A673 (cell line): ENCODE measurements at places on chromosomes 5 and 9. TPM values are rescaled to one million over a fixed set of nuclear protein-coding genes. Genes with fewer than 3 reads are reported as not detected.
A peak's percentile ranks its signal among the peaks of the same experiment; 100 is the strongest.

- H3K36me3 ChIP-seq: no peaks in the 10 kb centered on the region
- H3K27ac ChIP-seq: no peak overlapping the region
- no peak overlapping the region for H3K4me3 ChIP-seq
These were observed 324.1 kb downstream of the FAM170A start for GRCh38 chr5:119953474-119953873.

- no peaks in the 10 kb centered on the region for H3K4me1 ChIP-seq
- H3K36me3 ChIP-seq: peaks cover 34% of the 10 kb centered on the region
- no peaks in the 10 kb centered on the region for H3K27me3 ChIP-seq
These were observed 29.9 kb downstream of the SPACA9 start for GRCh38 chr9:132908635-132909034.

- DNase-seq: no peak
- no peak overlapping the region for H3K27ac ChIP-seq
- no peaks in the 10 kb centered on the region for H3K27me3 ChIP-seq
- no peak overlapping the region for H3K4me3 ChIP-seq
- H3K4me1 ChIP-seq: no peaks in the 10 kb centered on the region
- no peaks in the 10 kb centered on the region for H3K36me3 ChIP-seq
These were observed 78.1 kb upstream of the CDK20 start for GRCh38 chr9:88052321-88052965.

DNA sequence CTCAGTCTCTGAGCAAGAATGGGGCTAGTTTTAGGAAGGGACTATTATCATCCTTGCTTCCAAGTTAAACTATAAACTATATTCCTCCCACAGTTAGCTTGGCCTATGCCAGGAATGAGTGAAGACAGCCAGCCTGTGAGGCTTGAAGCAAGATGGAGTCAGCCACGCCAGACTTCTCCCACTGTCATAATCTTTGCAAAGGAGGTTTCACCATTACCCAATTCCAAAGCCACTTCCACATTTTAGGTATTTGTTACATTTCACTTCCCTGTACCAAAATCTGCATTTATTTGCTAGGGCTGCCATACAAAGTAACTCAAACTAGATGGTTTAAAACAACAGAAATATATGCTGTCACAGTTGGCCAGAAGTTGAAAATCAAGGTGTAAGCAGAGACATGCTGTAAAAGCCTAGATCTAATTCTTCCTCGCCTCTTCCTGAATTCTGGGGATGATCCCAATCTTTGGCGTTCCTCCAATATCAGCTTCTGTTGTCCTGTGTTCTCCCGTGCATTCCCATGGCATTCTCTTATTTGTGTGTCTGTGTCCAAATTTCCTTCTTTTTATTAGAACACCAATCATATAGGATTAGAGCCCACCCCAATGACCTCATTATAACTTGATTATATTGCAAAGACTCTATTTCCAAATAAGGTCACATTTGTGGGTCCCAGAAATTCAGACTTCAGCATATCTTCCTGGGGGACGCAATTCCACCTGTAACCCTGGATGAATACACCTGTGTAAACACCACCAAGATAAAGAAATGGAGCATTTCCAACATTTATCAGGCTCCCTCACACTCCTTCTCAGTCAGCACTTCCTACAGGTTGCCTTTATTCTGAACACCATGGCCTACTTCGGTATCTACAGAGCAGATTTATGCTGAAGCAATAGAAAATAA, 126.8 kb downstream of the GCNT1 start:
- DNase-seq: no peak
- H3K36me3 ChIP-seq: no peaks in the 10 kb centered on the region
- no peak overlapping the region for H3K4me3 ChIP-seq
- peaks cover 6% of the 10 kb centered on the region for H3K27me3 ChIP-seq

DNA sequence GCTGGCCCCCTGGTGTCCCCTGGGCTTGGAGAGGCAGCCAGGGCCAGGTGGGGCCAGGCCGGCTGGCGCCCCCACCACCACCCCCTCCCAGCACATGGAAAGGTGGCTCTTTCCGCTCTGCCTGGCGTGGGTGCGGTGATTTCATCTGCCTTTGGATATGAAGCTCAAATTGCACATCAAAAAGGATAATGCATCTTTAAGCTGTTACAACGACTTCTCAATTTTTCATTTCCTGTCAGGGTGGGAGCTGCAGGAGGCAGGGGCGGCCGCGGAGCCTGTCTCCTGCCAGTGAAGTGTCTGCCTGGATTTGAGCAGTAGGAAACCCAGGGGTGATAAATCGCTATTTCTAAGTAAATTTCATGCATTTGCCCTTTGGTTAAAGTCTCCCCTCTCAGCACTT, 169.2 kb upstream of the MVB12B start:
- H3K27me3 ChIP-seq: peaks cover 43% of the 10 kb centered on the region
- no peaks in the 10 kb centered on the region for H3K36me3 ChIP-seq
- H3K4me3 ChIP-seq: no peak overlapping the region
- H3K27ac ChIP-seq: no peak overlapping the region
- peak; percentile 80 for DNase-seq

GRCh38 chr9:137305060-137305797, 3.2 kb upstream of the NRARP start:
- no peaks in the 10 kb centered on the region for H3K27me3 ChIP-seq
- no peak for DNase-seq
- peak overlapping the region; percentile 53 for H3K27ac ChIP-seq
- no peaks in the 10 kb centered on the region for H3K36me3 ChIP-seq
- peaks cover 44% of the 10 kb centered on the region for H3K4me1 ChIP-seq
- H3K4me3 ChIP-seq: no peak overlapping the region

DNA sequence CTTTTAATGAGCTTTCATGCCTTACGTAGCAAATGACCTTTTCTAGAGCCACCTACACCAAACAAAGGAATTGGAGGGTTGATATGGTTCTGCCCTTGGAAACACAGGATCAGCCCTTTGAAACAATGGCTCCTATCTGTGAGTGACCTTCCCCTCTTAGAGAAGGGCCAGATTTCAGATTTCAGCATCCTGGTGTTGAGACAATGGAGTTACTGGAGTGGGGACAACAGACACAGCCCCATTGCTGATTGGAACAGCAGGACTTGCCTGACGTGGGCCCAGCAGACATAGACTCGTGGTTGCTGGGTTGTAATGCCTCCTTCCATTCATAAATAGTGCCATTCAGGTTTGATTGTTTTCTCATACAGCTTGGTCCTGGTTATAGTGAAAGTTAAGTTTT, 96.0 kb downstream of the GALNT10 start:
- no peak overlapping the region for H3K4me3 ChIP-seq
- no peak overlapping the region for H3K27ac ChIP-seq
- no peaks in the 10 kb centered on the region for H3K4me1 ChIP-seq
- no peaks in the 10 kb centered on the region for H3K36me3 ChIP-seq
- no peaks in the 10 kb centered on the region for H3K27me3 ChIP-seq
- no peak for DNase-seq

DNA sequence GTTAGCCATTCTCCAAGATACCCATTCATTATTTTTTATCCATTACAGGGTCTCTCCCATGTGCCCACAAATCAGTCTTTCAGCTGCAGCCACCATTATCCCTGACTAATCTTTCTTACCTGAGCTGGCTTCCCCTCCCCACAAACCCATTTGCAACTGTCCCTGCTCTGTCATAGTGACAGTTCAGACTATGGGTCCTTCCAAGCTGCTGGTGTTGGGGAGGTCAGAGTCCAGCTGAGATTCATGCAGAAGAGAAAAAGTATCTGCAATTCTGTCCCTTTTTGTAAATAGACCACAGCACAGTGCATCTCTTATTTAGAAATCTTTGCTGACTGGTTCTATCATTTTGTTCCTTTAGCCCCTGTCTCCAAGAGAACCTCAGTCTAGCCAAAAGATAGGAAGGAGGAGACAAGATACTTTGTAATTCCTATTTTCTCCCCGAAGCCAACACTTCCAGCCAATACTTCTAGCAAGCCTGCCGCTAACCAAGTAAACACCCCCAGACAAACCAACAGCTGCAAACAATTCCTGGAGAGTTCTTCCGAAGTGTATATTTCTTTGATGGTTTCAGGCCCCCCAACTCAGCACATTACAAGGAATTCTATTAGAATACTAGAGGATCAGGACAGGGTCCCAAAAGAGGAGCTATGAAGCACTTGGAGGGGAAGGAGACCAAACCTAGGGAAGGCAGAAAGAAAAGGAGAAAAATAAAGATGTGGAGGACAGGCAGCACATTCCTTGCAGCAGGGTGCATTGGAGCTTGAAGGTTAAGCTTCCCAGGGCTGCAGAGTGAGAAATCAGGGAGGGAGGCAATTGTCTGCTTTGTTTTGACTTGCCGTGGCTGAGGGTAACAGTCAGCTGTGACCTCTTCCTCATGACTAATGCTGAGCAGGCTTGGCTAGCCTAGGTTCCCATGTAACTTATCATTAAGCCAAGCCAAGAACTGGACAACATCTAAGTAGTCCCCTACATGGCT, 148.5 kb downstream of the SGCD start:
- H3K27me3 ChIP-seq: no peaks in the 10 kb centered on the region
- no peaks in the 10 kb centered on the region for H3K36me3 ChIP-seq
- H3K4me1 ChIP-seq: no peaks in the 10 kb centered on the region

GRCh38 chr5:2196989-2197619, 314.4 kb upstream of the IRX4 start:
- DNase-seq: no peak
- no peaks in the 10 kb centered on the region for H3K27me3 ChIP-seq
- no peaks in the 10 kb centered on the region for H3K4me1 ChIP-seq
- no peak overlapping the region for H3K4me3 ChIP-seq

GRCh38 chr9:83656032-83656680, 33.2 kb downstream of the IDNK start:
- no peak overlapping the region for H3K27ac ChIP-seq
- no peak overlapping the region for H3K4me3 ChIP-seq
- H3K36me3 ChIP-seq: peaks cover 66% of the 10 kb centered on the region
- no peaks in the 10 kb centered on the region for H3K27me3 ChIP-seq

DNA sequence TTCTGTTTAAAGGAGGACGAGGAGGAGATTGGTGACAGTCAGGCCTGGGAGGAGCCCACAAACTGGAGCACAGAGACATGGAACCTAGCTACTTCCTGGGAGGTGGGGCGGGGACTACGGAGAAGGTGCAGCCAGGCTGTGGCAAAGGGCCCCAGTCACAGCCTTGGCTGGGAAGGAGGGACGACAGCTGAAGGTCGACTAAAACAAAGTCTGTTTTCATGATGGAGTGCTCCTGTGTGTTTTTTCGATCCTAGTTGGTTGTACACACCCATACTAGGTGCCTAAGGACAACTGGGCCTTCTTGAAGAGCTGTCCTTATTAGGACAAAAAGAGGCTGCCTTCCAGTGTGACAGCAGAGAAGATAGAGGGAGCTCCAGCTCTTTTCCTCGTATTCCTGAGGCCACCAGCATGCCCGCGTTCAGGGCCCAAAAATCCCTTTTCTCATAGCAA, 2.9 kb downstream of the CCDC107 start:
- no peaks in the 10 kb centered on the region for H3K27me3 ChIP-seq
- H3K27ac ChIP-seq: peak overlapping the region; percentile 25
- H3K4me3 ChIP-seq: no peak overlapping the region
- peaks cover 21% of the 10 kb centered on the region for H3K4me1 ChIP-seq
- DNase-seq: peak; percentile 55
- H3K36me3 ChIP-seq: peaks cover 32% of the 10 kb centered on the region

GRCh38 chr9:107869111-107869510, 379.5 kb upstream of the KLF4 start:
- H3K27ac ChIP-seq: no peak overlapping the region
- no peaks in the 10 kb centered on the region for H3K36me3 ChIP-seq
- H3K4me1 ChIP-seq: no peaks in the 10 kb centered on the region
- H3K27me3 ChIP-seq: no peaks in the 10 kb centered on the region
- H3K4me3 ChIP-seq: no peak overlapping the region
- DNase-seq: no peak

GRCh38 chr9:86660146-86660943, 287.0 kb downstream of the GAS1 start:
- no peak overlapping the region for H3K4me3 ChIP-seq
- no peaks in the 10 kb centered on the region for H3K27me3 ChIP-seq
- no peak for DNase-seq
- H3K4me1 ChIP-seq: no peaks in the 10 kb centered on the region
- H3K36me3 ChIP-seq: no peaks in the 10 kb centered on the region
- H3K27ac ChIP-seq: no peak overlapping the region

- H3K4me1 ChIP-seq: no peaks in the 10 kb centered on the region
- no peaks in the 10 kb centered on the region for H3K27me3 ChIP-seq
- no peaks in the 10 kb centered on the region for H3K36me3 ChIP-seq
- DNase-seq: no peak
- no peak overlapping the region for H3K27ac ChIP-seq
- no peak overlapping the region for H3K4me3 ChIP-seq
These were observed 367.5 kb upstream of the PTGER4 start for GRCh38 chr5:40312205-40312604.

GRCh38 chr5:14339468-14339867, 196.3 kb downstream of the TRIO start:
- no peak overlapping the region for H3K4me3 ChIP-seq
- H3K4me1 ChIP-seq: no peaks in the 10 kb centered on the region
- peaks cover 13% of the 10 kb centered on the region for H3K36me3 ChIP-seq
- H3K27ac ChIP-seq: no peak overlapping the region
- no peaks in the 10 kb centered on the region for H3K27me3 ChIP-seq

GRCh38 chr5:14600846-14601245, 19.3 kb downstream of the OTULINL start:
- H3K4me1 ChIP-seq: no peaks in the 10 kb centered on the region
- DNase-seq: no peak
- no peaks in the 10 kb centered on the region for H3K36me3 ChIP-seq

GRCh38 chr5:140342287-140342686, 4.1 kb downstream of the HBEGF start:
- no peaks in the 10 kb centered on the region for H3K27me3 ChIP-seq
- no peak overlapping the region for H3K4me3 ChIP-seq
- H3K27ac ChIP-seq: peak overlapping the region; percentile 80

- H3K4me1 ChIP-seq: no peaks in the 10 kb centered on the region
- no peak overlapping the region for H3K27ac ChIP-seq
- H3K4me3 ChIP-seq: no peak overlapping the region
- no peaks in the 10 kb centered on the region for H3K36me3 ChIP-seq
These were observed 29.5 kb downstream of the TGFBI start for GRCh38 chr5:136058039-136058971.

Gene TMC1
- 0.61 and 0.75 TPM in 2 replicates for total RNA-seq

Gene ACOT12
- not detected in 2 replicates for total RNA-seq

Gene IFNA21
- total RNA-seq: not detected in 2 replicates

Gene DELE1
- 35.1 and 40.1 TPM in 2 replicates for total RNA-seq

Gene PDE6A
- 0.39 and 0.49 TPM in 2 replicates for total RNA-seq

Gene CATSPER3
- 0.90 and 1.0 TPM in 2 replicates for total RNA-seq

Gene ANKRD31
- 0.04 and 0.15 TPM in 2 replicates for total RNA-seq

Gene IFNK
- total RNA-seq: not detected in 2 replicates

Gene SARDH
- 0.37 and 1.0 TPM in 2 replicates for total RNA-seq

Gene ANGPTL2
- total RNA-seq: 2.5 and 4.4 TPM in 2 replicates

Gene SPACA9
- 2.1 and 4.3 TPM in 2 replicates for total RNA-seq

Gene WNK2
- total RNA-seq: 9.6 and 11.8 TPM in 2 replicates

Gene FYB1
- total RNA-seq: not detected in 2 replicates
